ENCODE measurements at places on chromosomes 2 and 18.
A peak's percentile ranks its signal among the peaks of the same experiment; 100 is the strongest.

GRCh38 chr2:119174216-119174992 lies 15.9 kb upstream of the C1QL2 start:
- peak; percentile 42 for DNase-seq

DNA sequence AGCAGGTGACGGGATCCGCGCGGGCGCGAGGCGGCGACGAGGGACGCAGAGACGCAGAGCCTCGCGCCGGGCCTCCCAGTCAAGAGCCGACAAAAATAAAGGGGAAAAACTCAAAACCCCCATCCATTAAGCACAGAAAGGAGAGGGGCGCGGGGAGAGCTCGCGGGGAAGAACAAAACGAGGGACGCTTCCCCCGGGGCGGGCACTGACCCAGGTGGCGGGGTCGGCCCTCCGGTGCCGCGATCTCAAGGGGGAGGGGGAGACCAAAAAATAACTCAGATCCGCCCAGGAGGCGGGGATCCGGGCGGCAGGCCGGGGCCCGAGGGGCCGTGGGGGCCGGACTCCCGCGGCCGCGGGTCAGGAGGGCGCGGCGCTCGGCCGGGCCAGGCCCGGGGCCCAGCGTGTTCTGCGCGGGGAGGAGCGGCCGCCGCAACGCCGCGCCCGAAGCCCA lies 597 bp downstream of the RNF103 start:
- peak; percentile 71 for DNase-seq

DNA sequence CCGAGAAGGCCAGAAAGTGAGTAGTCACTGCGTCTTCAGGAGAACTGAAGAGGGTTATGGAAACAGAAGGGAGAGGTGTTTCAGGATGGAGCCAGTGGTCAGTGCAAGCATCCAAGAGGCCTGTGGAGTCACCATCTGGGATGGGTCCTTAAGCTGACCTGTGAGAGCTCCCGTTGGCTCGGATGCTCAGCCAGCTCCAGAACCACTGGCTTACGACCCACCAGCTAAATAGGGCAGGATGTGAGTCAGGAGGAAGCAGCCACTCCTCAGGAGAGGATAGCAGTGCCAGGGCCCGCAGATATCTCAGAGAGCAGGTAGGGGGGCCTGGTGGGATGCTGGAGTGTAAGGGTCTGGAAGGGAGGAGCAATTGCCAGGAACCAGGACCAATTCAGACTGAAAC lies 63.1 kb upstream of the B3GNT7 start:
- DNase-seq: no peak

- DNase-seq: peak; percentile 77
Measured at GRCh38 chr18:59323931-59324622, 5.6 kb upstream of the CPLX4 start.

- DNase-seq: no peak
Measured at GRCh38 chr18:46040747-46041104, 31.3 kb downstream of the PSTPIP2 start.

GRCh38 chr18:2316082-2316750 lies 255.1 kb downstream of the METTL4 start:
- no peak for DNase-seq

GRCh38 chr18:59220164-59220783 lies 316 bp downstream of the GRP start:
- DNase-seq: no peak

- DNase-seq: no peak
Measured at GRCh38 chr18:34867520-34867919, 157.4 kb downstream of the DTNA start.

DNA sequence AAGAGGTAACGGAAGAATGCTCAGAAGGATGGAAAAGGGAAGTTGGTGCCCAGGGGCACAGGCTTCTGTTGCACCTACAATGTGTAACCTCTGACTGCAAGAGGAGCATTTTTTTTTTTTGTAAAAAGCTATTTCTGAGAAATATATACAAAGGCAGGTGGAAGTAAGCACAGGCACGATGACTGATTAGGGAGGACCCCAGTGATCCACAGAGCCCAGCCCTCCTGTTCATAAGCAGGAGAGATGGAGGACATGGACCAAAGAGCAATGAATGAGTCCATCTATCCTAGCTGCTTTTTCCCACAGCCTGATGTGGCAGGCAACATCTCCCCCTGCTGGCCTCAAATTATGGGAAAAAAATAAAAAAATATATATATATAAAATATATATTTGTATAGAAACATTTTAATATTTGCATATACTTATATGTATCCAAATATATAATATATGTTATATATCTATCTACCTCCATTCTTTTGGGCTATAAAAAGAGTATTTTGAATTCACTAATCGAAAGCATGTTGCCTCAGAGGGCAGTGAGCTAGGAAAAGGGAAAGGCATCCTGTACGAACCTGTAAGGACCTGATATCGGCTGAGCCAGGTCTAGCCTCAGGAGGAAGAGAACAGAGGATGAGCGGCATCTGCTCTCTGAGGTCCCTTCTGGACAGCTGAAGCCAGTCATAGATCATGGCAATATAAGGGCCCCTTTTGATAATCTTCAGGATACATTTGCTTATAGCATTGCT lies 166.0 kb upstream of the STK17B start:
- DNase-seq: peak; percentile 43

DNA sequence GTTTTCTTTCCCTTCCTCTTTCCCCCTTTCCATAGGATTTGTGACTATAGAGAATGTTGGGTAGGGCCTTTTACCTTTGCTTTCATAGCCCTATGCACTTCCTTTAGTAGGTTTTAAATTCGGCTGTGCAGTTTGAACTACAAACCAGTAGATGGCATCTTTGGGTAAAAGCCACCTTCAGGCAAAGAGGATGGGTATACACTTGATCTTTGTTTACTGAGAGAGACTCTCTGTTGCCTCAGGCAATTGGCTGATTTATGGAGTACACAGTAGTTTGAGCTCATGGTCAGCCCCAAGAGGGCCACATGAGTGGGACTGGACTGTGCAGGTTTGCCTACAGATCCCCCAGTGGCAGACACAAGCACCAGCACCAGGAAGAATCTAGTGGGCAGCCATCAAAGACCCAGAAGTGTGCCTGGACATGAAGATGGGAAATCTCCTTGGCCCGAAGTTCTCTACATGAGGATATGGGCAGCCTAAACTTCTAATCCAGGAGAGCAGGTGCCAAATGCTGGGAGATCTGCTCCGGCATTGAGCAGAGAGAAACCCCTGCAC lies 1304.3 kb upstream of the DDX18 start:
- no peak for DNase-seq

- no peak for DNase-seq
Measured at GRCh38 chr18:48781163-48781987, 169.4 kb downstream of the SMAD7 start.

- no peak for DNase-seq
Measured at GRCh38 chr2:180753809-180754761, 226.3 kb upstream of the UBE2E3 start.

GRCh38 chr18:48643262-48643661 lies 104.4 kb downstream of the CTIF start:
- DNase-seq: no peak

DNA sequence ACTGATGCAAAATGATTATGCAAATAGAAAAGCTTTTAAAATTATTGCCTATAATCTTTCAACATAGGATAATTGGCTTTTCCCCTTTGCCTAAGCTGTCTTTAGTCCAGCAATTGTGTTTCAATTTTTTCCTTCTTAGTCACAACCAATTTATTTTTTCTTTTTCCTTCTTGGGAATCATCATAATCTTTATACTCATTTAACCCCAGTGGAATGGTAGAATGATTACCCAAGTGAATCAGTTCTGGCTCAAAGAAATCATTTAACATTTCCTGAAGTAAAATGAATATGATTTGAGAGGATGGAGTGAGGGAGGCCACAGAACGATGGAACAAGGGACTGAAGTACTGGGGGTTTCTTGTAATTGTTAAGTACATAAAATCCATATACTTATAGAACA lies 93.0 kb upstream of the CRIM1 start:
- no peak for DNase-seq

GRCh38 chr2:2015646-2016045 lies 271.3 kb upstream of the PXDN start:
- no peak for DNase-seq

- no peak for DNase-seq
Measured at GRCh38 chr2:239220341-239220740, 180.5 kb downstream of the HDAC4 start.

DNA sequence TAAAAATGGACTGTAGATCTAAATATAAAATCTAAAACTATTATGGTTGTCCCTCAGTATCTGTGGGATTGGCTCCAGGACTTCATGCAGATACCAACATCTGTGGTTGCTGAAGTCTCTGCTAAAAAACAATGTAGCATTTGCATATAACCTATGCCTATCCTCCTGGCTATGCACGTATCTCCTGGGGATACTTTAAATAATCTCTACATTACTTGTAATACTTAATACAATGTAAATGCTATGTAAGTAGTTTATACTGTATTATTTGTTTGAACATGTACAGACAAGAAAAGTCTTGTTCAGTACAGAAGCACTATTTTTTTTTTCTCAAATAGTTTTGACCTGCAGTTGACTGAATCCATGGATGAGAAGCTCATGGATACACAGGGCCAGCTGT lies 134.9 kb downstream of the ZAP70 start:
- no peak for DNase-seq

- DNase-seq: peak; percentile 55
Measured at GRCh38 chr2:40448476-40449079, 3.3 kb downstream of the SLC8A1 start.

DNA sequence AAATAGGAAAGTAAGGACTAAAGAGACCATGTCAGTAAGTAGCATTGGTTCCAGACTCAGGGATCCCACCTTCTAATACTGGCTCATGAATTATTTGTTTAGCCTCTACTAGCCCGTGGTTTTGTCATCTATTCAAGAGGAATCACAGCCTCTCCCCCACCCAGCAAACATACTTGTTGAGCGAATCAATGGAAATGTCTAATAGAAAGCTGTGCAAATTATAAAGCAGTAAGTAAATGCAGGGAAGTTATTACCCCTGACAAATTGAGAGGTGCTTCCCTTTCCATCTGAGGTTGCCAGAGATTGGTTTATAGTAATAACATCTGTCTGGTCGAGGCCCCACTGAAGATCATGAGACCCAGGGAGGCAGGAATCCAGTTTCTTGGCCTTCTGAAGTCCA lies 219.3 kb upstream of the OSR1 start:
- no peak for DNase-seq

- peak; percentile 56 for DNase-seq
Measured at GRCh38 chr2:9629222-9630116, 1.3 kb downstream of the YWHAQ start.

DNA sequence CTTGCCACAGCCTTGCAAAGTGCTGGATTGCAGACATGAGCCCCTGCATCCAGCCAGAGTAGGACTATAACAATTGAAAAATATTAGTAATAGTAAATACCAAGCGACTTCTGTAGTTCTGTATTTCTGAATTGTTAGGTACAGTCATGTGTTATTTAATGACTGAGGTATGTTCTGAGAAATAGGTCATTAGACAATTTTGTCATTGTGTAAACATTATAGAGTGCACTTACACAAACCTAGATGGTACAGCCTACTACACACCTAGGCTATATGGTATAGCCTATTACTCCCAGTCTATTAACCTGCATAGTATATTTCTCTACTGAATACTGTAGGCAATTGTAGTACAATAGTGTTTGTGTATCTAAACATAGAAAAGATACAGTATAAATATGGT lies 92.1 kb downstream of the GALNT1 start:
- DNase-seq: no peak

- no peak for DNase-seq
Measured at GRCh38 chr2:11060376-11061169, 94.7 kb upstream of the SLC66A3 start.

GRCh38 chr2:26477911-26478253 lies at the start of gene OTOF:
Gene OTOF (minus strand): TSS chr2:26478124.
- peak; percentile 94 for DNase-seq

- DNase-seq: no peak
Measured at GRCh38 chr2:67771380-67771779, 291.4 kb downstream of the C1D start.

- no peak for DNase-seq
Measured at GRCh38 chr18:38572554-38573111, 1007.0 kb upstream of the CELF4 start.

DNA sequence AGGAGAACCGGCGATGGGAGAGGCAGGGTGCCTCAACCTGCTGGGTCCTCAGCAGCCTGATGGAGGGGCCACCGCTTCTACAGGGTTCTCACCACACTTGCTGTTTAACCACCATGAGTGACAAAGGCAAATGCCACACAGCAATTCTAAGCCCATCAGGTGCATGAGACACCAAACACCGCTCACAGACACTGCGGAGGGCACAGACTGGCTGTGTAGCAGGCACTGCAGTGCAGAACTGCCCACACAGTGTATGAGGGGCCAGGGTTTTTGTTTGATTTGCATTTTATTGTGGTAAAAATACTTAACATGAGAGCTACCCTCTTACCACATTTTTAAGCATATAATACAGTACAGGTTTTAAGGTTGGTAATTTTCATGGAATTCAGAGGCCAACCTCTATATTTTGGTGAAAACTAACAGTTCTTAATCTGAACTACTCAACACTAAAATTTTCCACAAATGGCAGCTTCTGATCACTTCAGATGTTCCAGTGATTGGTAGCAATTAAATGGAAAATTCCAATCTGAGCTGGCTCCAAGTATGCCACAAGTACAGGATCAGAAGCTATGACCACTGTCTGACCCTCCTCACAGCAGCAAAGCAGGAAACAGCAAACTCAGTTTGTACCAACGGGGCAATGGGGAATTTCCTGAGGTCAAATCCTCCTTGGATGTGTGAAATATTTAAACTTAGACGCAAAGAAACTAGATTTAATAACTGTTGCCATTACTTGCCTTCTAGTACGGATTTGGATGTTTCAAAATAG lies 67.7 kb downstream of the FAM210A start:
- DNase-seq: peak; percentile 62

- DNase-seq: no peak
Measured at GRCh38 chr2:66447677-66448076, 12.8 kb downstream of the MEIS1 start.

GRCh38 chr18:11994336-11994702 lies 13.0 kb downstream of the IMPA2 start:
- peak; percentile 66 for DNase-seq

GRCh38 chr18:67428158-67428557 lies 88.4 kb downstream of the DSEL start:
- DNase-seq: no peak

GRCh38 chr2:172996387-172996961 lies 79.2 kb upstream of the MAP3K20 start:
- DNase-seq: no peak

GRCh38 chr18:25349131-25349925 lies 2.6 kb downstream of the ZNF521 start:
- peak; percentile 59 for DNase-seq

GRCh38 chr2:173109253-173110188 lies 33.9 kb downstream of the MAP3K20 start:
- peak; percentile 47 for DNase-seq

GRCh38 chr2:241053576-241054251 lies 48.4 kb downstream of the MTERF4 start:
- no peak for DNase-seq

GRCh38 chr2:101230541-101231001 lies 22.1 kb upstream of the CNOT11 start:
- no peak for DNase-seq

DNA sequence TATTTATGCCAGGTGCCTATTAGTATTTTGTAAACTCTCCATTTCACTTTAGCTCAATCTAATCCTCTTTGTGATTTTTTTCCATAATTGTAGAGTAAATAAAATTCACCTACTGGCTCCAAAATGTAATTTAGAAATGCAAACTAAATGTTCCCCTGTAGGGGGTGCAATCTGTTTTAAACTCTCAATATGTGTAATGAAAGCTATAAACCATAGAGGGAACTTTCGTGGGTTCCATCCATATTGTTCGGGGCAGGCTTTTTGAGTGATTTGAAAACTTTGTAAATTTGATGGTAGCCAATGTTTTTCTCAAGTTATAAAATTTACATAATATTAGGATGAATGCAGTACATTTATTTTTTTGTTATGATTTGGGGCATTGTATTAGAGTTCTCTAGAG lies 49.4 kb downstream of the TSPYL6 start:
- peak; percentile 68 for DNase-seq
